Common myeloid progenitor, CD34-positive (primary cell): ENCODE measurements at places on chromosomes 16 and 17.

- DNase-seq, result no peak
Observed at GRCh38 chr17:29180788-29181160, 576 bp upstream of the MYO18A start.

- no peak for DNase-seq
Observed at GRCh38 chr16:2343211-2343610, 2.7 kb upstream of the ABCA3 start.

DNA sequence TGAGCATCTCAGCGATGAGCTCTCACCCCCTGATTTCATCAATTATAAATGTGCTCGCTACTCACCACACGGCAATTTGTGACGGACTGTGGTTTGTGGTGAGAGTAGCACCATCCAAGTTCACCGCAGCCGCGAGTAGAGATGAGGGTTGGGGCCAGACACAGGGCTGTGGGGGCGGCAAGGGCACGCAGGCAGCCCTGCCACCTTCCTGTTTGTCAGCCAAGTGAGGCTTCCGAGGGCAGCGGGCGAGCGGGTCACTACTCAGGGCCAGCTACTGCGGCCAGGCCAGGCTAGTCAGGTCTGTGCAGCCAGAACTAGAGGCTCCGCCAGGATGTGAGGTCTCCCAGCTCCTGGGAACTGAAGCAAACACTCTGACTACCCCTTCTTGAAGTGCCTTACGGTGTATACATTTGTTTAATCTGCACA lies 39.6 kb upstream of the MEOX1 start:
- peak; percentile 96 for DNase-seq

GRCh38 chr16:48831076-48831722 lies 221.2 kb upstream of the N4BP1 start:
- no peak for DNase-seq

- no peak for DNase-seq
Observed at GRCh38 chr17:56694825-56695224, 101.3 kb downstream of the NOG start.

DNA sequence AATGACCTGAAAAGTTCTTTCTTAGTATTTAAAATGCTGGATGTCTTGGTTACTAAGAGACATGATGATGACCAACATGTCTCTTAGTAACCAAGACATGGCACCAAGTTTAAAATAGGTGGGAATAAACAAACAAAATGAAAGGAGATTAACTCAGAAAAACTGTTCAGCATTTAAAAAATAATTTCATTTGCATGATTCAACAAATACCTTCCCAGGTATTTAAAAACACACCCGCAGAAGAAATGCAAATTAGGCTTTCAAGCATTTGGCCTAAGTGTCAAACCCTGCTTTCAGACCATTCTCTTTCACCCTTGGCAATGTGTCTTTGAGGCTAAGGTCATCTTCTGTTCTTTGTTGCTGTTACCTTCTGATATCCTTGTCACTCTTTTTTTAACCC lies 91.4 kb upstream of the CORO6 start:
- DNase-seq, result no peak

GRCh38 chr17:32517982-32518381 lies 31.2 kb downstream of the CDK5R1 start:
- no peak for DNase-seq

- DNase-seq, result peak; percentile 34
Observed at GRCh38 chr17:44187131-44187899, 543 bp downstream of the TMUB2 start.

DNA sequence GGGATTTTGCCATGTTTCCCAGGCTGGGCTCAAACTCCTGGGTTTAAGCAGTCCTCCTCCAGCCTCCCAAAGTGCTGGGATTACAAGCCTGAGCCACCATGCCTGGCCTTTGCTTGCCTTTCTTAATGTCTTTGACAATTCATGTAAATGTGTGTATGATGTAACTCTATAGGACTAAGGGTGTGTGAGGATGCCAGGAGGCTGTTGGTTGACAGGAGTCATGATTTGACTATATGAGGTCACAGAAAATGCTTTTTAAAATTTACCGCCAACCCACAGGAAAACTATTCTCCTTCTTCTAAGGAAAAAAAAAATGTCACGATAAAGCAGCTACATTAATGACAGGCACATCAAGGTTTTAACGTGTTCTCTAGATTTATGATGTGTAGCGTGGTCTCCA lies 118.8 kb downstream of the WWOX start:
- DNase-seq, result no peak

- peak; percentile 37 for DNase-seq
Observed at GRCh38 chr16:53457670-53458069, 23.4 kb downstream of the RBL2 start.

GRCh38 chr16:19810817-19811731 lies 73.6 kb downstream of the GPRC5B start:
- no peak for DNase-seq

DNA sequence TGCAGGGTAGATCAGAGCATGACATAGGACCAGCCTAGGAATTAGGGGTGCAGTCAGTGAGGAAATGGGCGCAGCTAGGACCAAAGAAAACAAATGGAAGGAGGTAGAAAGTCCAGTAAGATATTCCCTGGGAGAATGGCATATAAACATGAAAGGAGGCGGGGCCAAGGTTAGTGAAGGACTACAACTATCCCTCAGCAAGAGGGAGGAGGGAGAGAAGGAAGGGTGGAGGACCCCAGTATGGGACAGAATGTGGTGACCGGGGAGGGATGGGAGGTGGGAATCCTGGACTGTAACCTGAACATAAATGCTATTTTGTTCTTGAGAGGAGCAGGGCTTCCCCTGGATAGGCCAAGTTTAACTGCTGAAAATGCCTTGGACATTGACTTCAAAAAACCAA lies 22.8 kb downstream of the ITGB3 start:
- no peak for DNase-seq

DNA sequence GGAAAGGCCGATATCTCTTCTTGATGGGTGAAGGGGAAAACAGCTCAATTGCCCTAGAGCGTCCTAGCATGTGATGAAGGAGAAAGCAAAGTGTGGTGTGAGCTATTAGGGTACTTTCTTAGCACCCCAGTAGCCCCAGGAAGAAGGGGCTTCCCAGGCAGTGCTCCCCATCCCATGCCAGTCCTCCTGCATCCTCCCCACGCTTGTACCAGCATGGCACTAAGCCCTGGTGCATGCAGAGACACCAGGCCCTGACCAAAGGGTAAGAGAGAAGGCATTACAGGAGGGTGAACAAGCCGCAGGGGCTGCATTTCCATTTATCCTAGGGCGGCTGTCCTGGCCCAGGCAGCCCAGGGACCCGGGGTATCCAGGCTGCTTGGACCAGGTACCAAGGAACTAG lies 3.1 kb downstream of the CYB561 start:
- no peak for DNase-seq

DNA sequence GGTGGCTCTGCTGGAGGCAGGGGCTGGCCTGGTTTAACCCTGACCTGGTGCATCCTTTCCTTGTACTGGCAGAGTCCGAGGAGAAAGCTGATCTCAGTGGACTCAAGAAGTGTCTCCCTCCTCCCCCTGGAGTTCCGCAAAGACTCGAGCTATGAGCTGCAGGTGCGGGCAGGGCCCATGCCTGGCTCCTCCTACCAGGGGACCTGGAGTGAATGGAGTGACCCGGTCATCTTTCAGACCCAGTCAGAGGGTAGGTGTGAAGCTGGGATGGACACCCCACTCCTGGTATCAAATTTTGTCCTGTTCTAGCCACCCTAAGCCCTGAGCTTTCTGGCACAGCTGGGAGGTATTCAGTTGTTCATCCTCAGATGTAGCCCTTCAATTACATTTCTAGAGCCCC lies 42.5 kb downstream of the IL21R start:
- no peak for DNase-seq

DNA sequence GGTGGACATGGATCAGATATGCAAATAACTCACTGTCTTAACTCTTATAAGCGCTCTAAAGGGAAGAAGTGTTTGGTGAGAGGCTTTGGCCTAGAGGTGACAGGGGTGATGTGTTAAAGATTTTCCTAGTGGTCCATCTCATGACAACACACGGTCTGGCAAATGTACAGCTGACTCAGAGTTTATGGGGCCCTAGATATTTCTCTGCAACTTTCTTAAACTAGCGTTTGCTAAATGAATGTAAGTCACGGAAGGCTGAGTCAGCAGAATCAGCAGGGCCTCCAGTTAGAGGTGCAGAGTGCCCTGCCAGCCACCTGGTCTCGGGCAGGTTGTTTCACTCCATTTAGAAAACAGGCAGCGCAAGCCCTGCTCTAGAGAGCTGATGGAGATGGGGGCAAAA lies 40.1 kb downstream of the CLEC16A start:
- DNase-seq, result no peak

DNA sequence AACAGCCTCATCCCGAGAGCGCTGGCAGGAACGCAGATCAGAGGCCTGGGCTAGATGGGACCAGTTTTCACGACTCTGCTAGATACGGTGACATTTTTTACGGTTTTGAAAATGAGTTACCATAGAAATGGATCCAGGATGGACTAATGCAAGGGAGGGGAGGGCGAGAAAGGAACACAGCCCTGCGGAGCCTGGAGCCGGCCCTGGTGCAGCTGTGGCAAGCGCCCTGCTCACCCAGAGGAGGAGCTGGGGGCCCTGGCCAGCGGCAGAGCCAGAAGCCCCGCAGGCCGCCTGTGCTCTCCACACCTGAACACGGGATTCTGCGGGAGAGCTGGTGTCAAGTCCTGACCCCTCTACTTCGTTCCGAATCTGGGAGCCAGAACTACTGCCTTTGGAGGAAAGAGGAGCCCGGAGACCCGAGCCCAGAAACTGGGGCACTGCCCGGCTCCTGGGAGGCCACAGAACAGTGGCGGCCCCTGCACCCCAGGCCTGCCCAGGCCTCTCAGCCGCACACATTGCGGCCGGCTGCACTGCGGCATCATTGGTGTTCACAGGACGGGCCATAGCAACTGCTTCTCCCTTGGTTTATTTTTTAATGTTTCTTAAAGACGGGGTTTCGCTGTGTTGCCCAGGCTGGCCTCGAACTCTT lies 88.6 kb upstream of the CHMP6 start:
- no peak for DNase-seq

- DNase-seq, result no peak
Observed at GRCh38 chr17:77222356-77222755, 81.6 kb downstream of the SEC14L1 start.

GRCh38 chr17:69538795-69539194 lies 124.3 kb downstream of the MAP2K6 start:
- no peak for DNase-seq

DNA sequence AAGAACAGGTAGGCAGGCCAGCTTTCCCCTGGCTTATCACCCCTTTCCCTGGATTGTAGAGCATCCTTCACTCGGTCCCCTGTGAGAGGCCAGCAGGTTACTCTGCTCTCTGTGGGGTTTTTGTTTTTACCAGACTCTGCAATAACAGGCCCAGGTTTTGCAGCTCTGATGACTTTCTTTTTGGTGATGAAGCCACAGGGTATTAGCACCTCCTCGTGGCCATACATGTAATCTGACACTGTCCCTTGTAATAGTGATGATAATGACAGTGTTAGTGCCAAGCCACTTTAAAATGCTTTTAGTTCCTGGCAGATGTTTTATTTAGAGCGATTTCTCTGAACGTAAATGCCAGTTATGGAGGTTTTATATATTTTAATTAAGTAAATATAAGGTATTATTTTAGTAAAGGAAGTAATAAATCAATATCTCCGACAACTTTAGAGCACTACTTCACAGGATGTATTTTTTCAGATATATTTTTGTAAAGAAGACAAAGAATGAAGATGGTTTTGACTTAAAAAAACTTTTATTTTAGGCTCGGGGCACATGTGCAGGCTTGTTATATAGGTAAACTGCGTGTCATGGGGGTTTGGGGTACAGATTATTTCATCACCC lies 38.0 kb upstream of the CPHXL start:
- DNase-seq, result peak; percentile 68

- no peak for DNase-seq
Observed at GRCh38 chr17:58680038-58680369, 11.8 kb downstream of the TEX14 start.

DNA sequence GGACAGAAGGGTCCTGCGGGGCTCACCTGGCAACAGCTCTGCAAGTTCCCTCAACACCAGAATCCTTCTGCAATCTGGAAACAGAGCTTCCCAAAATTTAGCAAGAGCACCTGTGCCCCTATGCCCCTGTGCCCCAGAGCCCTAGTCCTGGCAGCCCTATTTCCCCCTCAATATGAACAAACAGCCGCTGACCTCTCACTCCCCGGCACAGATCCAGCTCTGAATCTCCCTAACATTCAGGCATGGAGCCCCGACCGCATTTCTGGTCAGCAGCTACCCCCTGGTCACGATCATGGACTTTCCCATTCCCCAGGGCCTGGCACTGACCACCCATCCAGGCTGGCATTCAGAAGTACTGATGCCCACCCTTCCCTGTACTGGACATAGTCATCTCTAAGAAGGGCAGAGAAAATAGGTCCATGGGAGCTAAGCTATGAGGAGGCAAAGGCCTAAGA lies 110.8 kb upstream of the SMURF2 start:
- DNase-seq, result no peak

GRCh38 chr17:77572065-77572601 lies 386.4 kb upstream of the TNRC6C start:
- DNase-seq, result no peak

- DNase-seq, result no peak
Observed at GRCh38 chr16:54489225-54490111, 202.9 kb upstream of the IRX3 start.

GRCh38 chr17:8776248-8776647 lies 17.9 kb upstream of the SPDYE4 start:
- no peak for DNase-seq

DNA sequence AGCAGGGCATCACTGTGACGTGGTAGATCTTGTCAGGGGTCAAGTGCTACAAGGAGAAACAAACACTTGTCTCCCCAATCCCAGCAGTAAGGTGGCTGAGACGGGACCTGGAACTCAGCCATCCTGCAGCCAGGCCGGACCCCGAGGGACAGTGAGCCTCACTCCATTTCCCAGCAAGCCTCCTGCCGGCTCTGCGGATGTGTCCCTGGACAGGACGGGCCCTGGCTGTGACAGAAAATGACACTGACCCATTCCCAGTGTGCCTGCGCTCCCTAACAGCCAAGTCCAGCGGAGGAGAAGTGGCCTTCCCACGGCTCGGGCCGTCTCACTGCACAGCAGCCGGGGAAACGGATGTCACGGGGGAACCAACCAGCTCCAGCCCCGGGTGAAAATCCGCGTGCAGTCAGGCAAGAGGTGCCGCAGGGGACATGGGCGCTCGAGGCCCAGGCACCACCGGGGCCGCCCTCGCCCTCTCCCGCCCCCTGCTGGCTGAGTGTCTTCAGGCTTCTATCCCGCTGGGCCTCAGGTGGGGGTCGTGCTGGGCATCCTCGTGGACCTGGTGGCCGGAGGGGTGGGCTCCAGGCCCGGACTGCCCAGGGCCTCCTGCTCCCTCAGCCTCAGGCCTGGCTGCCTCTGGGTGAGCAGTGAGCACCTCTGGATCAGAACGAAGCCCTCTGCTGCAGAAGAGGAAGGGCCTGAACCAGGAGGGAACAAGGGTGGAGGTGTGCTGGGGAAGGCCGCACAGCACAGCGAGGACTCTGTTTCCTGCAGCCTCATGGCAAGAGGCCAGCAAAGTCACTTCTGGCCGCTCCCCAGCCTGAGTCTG lies 6.7 kb downstream of the HAGHL start:
- DNase-seq, result no peak
